ENCODE measurements at places on chromosomes 2 and 18.

GRCh38 chr2:151262629-151263028 is 966 bp upstream of the RBM43 start:
- no peak for DNase-seq

DNA sequence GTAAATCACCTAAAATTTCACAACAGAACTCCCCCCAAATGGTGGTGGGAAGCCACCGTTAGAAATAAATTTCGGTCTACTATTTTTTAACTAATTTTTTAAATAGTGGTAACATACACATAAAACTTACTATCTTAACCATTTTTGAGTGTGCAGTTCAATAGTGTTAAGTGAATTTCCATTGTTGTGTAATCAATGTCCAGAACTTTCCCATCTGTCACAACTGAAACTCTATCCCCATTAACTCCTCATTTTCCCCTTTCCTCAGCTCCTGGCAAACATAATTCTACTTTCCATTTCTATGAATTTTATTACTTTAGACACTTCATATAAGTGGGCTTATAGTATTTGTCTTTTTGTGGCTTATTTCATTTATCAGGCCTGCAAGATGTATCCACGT is 34.1 kb upstream of the HNMT start:
- no peak for DNase-seq

DNA sequence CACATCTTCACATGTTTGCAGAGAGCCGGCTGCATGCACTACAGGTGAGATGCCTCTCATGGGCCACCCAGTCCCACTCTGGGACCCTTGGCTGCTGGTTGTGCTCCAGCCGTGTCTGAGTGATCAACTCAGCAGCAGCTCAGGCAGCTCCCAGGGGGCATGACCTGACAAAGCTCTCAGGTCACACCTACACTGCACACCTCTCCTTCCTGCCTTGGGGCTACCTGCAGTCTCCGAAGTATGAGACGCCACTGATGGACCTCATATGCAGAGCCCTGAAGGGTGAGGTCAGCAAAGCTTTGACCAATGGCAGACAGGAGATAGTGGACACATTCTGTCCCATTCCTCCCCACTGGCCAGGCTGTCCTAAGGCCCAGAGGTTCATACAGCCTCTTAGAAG is 51.4 kb downstream of the LBH start:
- no peak for DNase-seq

DNA sequence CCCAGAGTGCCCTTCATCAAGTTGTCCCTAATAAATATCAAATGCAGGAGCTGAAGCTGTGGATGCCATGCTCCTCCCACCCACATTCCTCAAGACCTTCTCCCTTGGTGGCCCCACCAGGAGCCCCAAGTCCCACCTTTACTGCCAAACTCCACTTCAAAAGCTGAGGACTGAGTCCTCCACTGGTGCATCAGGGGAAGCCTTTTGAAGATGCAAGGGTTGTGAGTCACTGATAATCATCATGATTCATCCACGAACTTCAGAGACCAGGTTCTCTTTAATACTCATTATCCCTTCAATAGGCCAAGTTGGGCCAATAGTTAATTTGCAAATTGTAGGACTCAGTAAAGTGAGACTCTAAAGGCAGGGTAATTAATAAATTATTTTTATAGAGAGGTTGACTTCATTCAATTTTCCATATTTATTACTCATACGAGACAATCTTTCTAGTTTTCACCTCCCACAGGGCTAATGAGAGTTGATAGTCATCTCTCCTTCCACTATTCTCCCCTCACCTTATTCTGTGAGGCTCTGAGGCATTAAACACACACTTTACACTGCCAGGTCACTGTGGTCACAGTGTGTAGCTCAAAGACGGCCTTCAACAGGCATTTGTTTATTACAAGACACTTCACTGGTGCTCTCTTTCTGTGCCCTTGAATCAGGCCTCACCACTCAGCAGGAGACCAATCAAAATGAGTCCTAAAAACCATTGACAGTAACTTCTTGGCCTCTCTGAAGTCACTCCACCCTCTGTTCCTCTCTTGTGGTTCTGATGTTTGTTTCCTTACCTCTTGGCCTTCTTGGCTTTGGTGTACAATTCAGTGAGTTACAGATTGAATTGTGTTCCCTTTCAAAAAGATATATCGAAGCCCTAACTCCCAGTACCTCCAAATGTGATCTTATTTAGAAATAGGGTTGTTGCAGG is 99.9 kb downstream of the TRIB2 start:
- DNase-seq, result peak; percentile 29

DNA sequence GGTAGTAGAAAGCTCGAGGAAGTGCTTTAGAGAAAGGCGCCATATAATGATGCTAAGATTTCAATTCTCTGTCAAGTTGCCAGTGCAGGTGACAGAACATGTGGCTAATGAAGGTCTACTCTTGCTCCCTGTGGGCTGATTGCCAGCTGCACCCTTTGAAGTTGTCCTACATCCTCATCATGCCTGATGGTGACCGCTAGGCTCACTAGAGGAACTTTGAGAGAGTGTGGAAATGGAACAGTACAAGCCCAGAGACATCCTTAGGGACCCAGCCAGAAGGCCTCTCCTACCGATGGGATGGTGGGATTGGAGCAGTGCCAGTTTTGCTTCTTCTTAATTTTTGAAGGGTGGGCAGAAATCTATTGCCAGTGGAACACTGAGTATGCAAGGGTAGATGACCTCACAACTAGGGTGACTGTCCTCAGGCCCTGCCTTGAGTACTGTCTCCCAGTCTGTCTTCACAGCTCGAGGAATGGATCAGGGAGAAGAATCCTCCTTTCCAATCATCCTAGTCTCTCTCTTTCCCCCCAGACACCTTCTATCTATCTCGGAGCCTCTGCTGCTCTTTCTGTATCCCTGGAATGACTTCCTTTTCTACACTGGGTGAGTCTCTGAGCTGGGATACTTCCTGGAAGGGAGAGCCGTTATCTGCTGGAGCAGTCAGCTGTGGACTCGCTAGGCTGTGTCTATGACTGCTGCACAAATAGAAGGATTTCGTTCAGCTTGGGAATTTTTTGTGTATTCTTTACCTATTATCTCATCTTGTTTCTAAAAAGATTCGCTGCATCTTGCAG is 33.5 kb downstream of the LGALSL start:
- no peak for DNase-seq

DNA sequence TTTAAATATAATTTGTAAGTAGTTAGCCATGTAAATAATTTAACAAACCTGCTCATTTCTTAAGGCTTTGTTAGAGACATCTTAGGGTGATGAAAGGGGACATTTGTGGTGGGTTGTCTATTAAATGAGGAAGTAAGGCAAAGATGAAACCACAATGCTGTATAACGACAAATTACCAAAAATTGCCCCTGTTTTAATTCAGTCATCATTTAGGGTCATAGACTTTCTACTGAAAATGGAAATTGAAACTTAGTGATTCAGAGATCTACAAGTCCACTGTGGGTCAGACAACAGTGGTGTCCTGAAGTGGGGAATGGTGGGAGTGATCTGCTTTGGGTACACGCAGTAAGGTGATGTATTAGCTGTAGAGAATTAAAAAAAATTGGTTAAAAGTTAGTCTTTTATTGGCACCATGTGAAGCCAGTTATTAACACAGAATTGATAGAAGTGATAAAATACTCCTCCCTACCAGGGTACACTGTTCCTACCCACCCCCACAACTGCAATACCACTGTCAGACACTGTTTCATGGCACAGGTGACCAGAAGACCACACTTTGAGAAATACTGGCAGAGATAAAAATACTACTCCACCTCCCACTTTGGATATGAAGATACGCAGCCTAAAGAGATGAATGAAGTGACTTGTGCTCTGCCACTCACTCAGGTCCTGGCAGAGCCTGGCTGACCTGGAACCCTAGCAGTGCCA is 13.4 kb downstream of the CERS6 start:
- DNase-seq, result no peak

- no peak for DNase-seq
Measured at GRCh38 chr18:2883076-2883735, 36.4 kb downstream of the EMILIN2 start.

DNA sequence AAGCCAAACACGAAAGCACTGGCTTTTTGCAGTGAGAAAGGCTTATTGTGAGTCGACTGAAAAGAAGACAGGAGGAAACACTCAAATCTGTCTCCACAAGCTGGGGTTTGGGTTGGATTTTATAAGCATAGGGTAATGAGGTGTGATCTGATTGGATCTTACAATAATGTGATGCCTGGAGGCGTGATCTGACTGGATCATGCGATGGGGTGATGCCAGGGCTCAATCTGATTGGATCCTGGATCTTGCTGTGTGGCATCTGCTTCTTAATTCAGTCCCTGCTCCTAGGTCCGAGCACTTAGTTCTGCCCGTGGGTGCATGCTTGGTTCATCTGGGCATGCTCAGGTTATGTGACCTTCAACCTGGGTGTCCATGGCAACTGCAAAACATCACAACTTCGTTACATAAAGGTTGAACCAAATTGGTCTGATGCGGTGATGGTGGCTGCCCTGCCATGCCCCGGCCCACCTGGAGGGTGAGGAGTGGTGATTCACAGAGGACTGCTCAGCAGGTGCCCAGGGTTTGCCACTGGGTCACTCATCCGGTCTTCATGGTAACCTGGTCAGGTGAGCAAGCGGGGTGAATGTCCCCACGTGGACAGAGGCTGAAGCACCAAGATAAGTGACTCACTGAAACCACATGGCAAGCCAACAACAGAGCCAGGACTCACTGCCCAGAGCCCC is 111.0 kb downstream of the KCNF1 start:
- no peak for DNase-seq

DNA sequence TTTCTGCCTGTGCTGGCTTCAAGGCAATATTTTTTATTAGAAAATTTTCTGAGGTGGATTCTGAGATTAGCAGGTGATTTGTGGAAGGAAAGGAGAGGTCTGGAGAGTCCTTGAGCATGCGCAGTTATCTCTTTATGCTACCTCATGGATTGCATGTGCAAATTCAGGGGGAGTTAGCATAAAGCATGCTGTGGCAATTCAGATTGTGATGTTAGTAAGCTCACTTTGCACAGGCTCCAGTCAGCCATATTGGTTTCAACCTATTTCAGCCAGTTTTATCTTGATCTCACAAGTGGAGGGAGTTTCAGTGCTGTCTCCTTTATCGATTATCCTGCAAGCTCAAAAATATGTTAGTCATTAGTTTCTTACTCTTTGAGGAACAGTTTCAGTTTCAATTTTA is 2012.3 kb upstream of the PIK3C3 start:
- no peak for DNase-seq

DNA sequence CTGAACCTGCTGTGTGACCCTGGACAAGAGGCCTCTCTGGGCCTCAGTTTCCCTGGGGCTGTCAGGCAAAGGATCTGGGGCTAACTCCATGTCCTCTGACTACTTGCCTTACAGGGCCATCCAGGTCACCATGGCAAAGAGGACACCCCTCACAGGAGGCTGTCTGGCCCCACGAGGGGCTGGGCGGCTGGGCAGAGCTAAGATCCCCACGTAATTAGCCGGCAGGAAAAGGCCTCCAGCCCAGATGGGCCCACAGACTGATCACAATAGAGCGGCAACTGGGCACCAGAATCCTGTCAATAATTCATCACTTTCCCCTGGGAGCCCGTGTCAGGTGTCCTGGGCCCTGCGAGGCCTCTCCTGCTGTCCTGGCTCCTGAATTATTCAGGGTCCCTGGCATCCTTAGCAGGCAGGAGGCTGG is 44.8 kb upstream of the OTOF start:
- DNase-seq, result no peak

DNA sequence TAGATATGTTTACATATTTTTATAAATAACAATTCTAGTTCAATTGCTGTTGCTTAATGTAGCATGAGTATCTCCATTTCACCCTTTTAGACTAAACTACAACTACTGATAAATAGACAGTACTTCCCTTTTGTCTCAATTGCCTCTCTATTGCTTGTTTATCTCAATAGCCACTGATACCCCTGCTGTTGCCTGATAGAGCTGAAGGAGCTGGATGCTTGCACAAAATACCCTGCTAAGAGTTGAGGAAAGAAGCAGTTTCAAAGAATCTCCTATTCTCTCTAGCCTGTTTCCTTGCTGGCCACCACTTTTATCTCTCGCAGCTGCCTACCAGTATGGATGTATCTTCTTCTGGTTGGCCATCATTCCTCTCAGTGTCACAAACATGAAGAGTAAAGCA is 16.9 kb upstream of the ZNF804A start:
- no peak for DNase-seq

- DNase-seq, result peak; percentile 72
Measured at GRCh38 chr2:19367326-19367725, 8.9 kb upstream of the OSR1 start.

- DNase-seq, result no peak
Measured at GRCh38 chr18:74990563-74991081, 218.3 kb downstream of the PTGR3 start.

DNA sequence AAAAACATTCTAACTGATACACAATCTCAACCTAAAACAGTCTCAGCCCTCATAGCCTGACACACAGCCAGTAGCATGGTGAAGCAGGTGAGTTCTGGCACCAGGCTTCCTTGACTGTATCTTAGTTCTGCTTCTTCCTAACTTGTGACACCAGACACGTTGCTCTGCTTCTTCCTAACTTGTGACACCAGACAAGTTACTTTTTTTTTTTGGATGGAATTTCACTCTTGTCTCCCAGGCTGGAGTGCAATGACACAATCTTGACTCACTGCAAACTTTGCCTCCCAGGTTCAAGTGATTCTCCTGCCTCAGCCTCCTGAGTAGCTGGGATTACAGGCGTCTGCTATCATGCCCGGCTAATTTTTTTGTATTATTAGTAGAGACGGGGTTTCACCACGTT is 6.7 kb upstream of the ATG16L1 start:
- no peak for DNase-seq

GRCh38 chr2:30472326-30472725 is 25.3 kb downstream of the LCLAT1 start:
- peak; percentile 27 for DNase-seq

DNA sequence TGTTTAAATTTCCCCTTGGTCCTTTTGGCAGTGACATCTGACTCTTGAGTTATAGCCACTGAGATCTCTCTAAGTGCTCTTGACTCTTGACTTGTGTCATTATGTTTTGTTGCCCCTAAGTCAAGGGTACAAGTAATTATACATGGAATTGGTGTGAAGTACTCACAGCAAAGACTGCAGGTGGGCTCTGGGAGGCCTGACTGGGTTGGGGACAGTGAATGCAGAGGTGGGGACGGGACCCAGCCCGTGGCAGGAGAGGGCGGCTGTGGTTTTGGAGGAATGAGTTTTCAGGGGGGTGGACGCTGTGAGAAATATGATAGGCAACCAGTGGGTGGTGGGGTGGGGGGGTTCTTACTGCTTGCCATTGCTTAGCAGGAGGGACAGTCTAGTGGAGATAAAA is 97.8 kb downstream of the NCK2 start:
- no peak for DNase-seq

DNA sequence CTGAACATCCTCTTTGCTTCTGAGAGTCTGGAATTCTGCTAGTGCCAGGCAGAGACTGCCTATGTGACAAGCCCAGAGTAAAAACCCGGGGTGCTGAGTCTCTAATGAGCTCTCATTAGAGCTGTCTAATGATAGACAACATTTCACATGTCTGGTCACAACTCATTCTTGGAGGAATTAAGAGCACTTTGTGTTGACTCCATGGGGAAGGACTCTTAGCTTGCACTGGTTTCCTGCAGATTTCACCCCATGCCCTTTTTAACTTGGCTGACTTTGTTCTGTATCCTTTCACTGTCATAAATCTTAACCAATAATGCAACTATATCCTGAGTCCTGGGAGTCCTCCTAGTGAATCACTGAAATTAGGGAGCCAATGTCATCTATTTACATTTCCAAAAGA is 33.5 kb downstream of the FBXO15 start:
- DNase-seq, result no peak
